Esophagus squamous epithelium (tissue), 5 donors: ENCODE measurements at places on chromosomes 16 and 17.

DNA sequence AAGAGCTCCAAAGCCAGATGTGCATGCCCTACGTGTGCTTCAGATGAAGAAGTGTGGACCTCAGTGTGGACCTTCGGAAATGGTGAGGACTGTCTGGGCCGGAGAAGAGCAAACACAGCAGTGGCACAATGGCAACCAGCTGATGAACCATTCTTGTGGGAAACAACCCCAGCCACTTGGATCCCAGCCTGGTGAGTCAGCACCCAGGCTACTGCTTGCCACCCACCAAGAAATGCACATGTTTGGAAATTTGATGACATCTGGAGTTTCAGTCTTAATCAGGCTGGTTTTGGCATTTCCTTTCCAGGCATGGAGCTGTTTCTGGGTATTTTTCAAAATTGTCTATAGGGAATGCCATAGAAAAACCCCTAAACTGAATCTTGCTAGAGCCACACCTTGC lies 42.7 kb downstream of the DYNLRB2 start:
- no peak for DNase-seq

- no peak for DNase-seq
These were observed 65.7 kb upstream of the LRRC37A3 start for GRCh38 chr17:64984851-64985521.

- no peak for DNase-seq
These were observed 2.4 kb downstream of the ASGR1 start for GRCh38 chr17:7176841-7177190.

DNA sequence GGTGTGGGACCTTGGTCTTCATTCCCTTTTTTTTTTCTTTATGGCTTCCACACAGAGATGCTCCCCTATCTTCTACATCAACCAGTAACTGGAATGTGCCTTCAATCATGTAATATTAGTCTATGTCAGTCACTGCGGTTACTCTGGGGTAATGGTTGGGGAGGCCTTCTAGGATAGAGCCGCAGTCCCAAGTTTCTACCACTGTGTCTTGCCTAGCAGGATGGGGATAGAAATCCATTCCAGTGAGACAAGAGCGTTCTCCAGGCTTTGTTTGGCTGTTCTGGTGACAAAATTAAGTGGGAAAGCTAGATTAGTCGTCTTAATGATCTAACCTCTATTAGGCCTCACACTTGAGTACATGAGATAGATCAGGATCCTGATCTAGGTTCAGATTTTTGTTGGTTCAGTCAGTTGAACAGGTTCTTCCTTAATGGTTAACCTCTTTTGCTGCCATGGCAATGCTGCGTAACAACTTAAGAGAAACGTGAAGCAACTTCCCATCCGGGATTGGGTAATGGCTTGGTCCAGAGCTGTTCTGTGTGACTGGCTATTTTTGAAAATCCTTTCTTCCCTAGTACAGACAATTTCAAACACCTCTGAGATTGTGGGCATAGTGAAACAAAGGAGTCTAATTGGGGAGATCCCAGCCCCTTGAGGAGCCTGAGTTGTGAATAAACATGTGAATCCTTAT lies 8.7 kb downstream of the MSL1 start:
- DNase-seq = no peak

- DNase-seq = no peak
These were observed 9.1 kb downstream of the RMI2 start for GRCh38 chr16:11354407-11354732.

GRCh38 chr16:15907863-15908478 lies 19.6 kb upstream of the CEP20 start:
- DNase-seq = no peak

DNA sequence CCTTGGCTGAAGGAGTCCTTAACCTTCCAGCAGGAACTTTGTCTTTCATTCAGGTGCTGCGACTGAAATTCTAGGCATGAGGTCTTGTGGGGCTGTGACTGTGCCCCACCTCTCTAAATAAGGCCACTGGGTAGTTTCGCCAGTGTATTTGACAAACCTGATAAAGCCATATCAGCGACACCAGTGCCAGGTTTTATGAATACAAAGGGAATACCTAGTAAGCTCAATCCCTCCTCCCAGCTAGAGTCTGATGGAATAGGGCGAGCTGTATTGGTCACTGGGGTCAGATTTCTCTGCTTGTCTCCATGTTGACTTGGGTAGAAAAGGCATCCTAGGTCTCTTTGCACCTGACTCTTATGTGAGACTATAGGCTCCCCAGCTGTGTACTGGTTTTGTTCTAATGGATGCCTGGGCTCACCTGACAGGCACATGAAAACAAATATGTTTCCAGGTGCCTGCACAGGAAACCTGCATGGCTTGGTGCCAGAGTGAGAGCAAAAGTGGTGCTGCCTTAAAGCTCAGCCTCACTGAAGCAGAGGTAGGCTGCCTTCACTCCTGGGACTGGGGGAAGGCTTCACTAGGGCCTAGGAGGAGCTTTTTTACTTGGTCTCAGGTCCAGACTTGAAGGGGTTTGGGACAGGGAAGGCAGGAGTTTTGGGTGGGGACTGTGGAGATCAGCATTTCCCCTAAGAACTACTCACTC lies 8.3 kb downstream of the SLC7A6 start:
- no peak for DNase-seq

DNA sequence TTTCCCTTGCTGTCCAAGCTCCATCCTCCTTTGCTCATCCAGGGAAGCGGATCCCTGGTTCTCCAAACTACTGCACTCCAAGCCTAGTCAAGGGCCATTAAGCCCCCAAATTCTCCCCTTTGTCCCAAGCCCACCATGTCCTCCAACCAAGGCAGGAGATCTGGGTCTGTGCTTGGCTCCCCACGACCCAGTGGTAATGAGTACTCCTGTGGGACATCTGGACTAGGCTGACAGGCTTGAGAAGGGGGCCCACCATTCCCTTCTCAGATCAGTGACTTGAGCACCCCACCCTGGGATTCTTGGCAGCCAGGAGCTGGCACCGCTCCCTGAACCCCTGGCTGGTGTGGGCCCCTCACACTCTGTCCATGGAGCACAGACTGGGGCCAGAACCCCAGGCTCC lies 17.1 kb downstream of the OSBPL7 start:
- no peak for DNase-seq

DNA sequence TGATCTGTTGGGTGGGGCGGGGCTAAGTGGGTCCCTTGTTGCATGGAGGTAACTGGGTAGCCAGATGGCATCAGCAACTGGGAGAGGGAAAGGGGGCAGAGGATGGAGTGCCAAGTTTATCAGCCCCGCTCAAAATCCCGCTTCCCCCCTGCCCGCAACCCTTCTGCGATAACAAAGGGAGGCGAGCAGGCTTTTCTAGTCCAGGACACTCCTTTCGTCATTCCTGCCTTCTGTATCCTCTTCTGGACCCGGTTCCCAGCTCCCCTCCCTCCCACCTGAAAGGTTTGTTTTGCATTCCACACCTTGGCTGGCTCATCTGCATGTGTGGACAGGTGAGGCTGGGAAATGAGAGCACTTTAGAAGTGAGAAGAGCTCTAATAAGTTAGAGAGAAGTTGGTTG lies 53.3 kb downstream of the HLF start:
- no peak for DNase-seq
